ENCODE measurements at places on chromosomes 6 and 20.

DNA sequence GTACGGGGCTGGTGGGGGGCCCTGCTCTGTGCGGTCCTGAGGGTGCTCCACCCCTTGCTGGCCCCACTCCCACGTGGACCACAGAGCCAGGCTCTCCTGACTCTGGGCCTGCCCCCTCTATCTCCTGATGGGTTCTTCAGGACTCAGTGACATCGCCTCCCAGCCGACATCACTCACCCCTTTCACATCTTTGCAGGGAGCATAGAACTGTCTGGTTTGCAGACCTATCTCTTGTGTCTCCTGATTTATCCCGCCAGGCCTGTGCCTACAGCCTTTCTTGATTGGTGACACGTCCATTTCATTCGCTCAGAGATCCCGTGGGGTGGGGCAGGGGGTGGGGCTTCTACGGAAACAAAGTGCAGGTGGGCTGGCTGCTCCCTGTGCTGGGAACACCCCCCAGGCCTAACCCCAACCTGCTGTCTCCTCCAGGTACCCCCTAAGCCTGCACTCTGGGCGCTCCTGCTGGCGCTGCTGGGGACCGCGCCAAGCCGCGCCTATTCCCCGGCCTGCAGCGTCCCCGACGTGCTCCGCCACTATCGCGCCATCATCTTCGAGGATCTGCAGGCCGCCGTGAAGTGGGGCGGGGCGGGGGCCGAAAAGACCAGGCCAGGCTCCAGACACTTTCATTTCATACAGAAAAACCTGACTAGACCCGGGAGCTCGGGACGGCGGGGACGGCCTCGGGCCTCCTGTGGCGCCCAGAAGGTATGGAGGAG lies 1.7 kb downstream of the C20orf204 start:
- H3K27me3 ChIP-seq: peaks cover 7% of the 10 kb centered on the region
- DNase-seq: no peak
- H3K4me3 ChIP-seq: peak overlapping the region; percentile 86
- H3K4me1 ChIP-seq: peaks cover 42% of the 10 kb centered on the region

GRCh38 chr6:40912158-40912946 lies 126.7 kb downstream of the UNC5CL start:
- H3K4me1 ChIP-seq: peaks cover 6% of the 10 kb centered on the region
- no peak overlapping the region for H3K4me3 ChIP-seq
- DNase-seq: peak; percentile 9
- no peak overlapping the region for H3K27ac ChIP-seq

- no peak for DNase-seq
- peaks cover 26% of the 10 kb centered on the region for H3K4me1 ChIP-seq
- no peak overlapping the region for H3K27ac ChIP-seq
Measured at GRCh38 chr6:42383421-42384205, 68.1 kb downstream of the TRERF1 start.

GRCh38 chr6:130882370-130882769 lies 55.2 kb downstream of the SMLR1 start:
- H3K27ac ChIP-seq: peak overlapping the region; percentile 16
- no peak for DNase-seq
- no peak overlapping the region for H3K4me3 ChIP-seq
- H3K27me3 ChIP-seq: no peaks in the 10 kb centered on the region

- no peaks in the 10 kb centered on the region for H3K27me3 ChIP-seq
- no peak overlapping the region for H3K4me3 ChIP-seq
- H3K27ac ChIP-seq: peak overlapping the region; percentile 62
Measured at GRCh38 chr20:5845681-5846615, 95.7 kb downstream of the SHLD1 start.

- peaks cover 38% of the 10 kb centered on the region for H3K27me3 ChIP-seq
- no peak overlapping the region for H3K4me3 ChIP-seq
- no peak for DNase-seq
- H3K36me3 ChIP-seq: peaks cover 7% of the 10 kb centered on the region
- H3K4me1 ChIP-seq: no peaks in the 10 kb centered on the region
Measured at GRCh38 chr6:79138146-79138545, 60.1 kb upstream of the PHIP start.
